T-helper 2 cell (primary cell): ENCODE measurements at places on chromosomes 2 and 18.

DNA sequence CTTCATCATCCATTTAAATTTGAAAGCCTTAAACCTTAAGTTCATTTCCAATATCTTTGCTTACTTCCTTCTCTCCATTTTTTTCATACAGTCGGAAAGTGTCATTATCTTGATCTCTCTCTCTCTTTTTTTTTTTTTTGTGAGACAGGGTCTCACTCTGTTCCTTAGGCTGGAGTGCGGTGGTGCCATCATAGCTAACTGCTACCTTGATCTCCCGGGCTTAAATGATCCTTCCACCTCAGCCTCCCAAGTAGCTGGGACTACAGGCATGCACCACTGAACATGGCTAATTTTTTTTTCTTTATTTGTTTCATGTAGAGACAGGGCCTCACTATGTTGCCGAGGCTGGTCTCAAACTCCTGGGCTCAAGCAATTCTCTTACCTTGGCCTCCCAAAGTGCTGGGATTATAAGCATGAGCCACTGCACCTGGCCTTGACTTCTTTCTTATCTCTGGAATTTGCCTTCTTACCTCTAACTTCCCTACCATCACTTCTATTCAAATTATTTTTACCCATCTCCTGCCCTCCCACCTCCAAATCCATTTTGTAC lies 222.2 kb downstream of the MYCN start:
- DNase-seq: no peak

GRCh38 chr18:55248495-55248894 lies 289.2 kb upstream of the CCDC68 start:
- no peak for DNase-seq

DNA sequence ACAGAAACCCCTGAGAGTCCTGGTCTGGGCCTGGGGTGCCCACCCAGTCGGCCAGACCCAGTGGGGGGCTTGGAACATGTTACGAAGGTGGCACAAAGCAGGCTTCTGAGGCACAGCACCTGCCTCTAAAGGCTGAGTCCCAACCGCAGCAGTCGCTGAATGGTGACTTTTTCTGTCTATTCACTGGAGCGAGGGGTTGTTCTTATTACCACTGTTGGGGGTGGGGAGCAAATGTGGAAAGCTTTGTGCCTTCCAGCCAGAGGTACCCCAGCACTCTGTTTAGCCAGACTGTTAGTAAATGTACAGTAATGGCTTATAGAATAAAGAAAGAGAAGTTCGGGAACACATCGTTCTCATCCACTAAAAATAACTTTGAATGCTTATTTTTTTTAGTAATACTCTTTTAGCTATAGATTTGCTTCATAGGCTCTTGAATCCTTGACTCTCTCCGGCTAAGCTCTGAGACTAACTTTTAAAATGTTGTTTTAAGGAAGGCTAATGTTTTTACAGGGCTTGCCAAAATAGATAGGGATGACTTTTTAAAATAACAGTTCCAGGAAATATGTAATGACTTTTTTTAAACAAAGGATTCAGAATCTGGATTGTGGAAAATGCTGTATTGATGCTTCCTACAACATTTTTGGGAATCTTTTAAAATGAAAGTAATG lies 23.4 kb upstream of the PTPN2 start:
- DNase-seq: no peak

- DNase-seq: no peak
These were observed 2.2 kb downstream of the LRATD1 start for GRCh38 chr2:14634489-14635390.

DNA sequence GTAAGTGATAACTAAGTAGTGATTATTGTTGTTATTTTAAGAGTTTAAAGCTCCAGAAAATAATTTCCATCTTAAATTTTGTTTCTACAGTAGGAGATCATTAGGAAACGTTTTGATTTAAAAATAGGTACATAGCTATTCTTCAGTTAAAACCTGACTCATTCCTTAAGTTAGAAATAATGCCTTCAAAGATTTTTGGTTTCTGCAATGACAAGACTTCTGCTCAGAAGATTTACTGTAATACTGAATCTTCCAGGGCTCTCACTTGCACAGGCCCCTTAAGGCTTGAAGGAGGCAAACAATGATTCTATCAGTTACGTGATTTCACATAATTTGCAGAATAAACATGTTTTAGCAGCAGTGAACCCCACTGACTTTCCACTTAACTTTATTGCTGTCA lies 333.7 kb downstream of the RAD51AP2 start:
- peak; percentile 42 for DNase-seq

DNA sequence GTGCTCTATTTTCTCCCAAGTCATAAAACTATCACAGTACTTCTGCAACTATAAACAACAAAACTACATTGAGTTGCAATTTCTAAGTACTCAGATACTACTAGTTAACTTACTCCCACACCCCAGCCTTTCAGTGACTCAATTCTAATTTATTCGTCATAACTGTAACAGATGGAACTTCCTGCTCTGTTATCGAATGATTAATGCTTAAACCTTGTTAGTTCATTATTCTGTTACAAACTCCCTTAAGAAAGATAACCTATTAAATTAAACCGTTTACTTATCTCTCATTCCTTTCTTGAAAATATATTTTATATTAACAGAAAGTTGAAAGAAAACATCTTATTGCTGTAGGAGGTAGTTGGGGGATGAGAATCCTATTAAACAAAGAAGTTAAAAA lies 17.0 kb downstream of the TNFAIP6 start:
- DNase-seq: peak; percentile 79

DNA sequence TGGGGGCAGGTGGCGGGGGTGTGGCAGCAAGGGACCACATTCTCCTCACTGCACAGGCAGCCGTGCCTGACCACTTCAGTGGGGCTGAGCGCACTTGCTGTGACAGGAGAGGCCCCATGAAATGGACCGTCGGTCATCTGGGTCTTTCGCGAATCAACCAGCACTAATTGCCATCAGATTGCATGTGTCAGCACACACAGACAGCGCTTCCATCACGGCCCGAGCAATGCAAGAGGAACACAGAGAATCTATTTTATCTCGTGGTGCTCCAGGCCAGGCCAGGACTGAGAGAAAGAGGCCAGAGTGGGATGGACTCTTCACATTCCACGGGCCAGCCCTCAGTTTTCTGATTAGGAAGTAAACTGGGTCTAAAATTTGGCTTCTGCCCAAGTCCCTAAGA lies 87.0 kb downstream of the EIPR1 start:
- no peak for DNase-seq

DNA sequence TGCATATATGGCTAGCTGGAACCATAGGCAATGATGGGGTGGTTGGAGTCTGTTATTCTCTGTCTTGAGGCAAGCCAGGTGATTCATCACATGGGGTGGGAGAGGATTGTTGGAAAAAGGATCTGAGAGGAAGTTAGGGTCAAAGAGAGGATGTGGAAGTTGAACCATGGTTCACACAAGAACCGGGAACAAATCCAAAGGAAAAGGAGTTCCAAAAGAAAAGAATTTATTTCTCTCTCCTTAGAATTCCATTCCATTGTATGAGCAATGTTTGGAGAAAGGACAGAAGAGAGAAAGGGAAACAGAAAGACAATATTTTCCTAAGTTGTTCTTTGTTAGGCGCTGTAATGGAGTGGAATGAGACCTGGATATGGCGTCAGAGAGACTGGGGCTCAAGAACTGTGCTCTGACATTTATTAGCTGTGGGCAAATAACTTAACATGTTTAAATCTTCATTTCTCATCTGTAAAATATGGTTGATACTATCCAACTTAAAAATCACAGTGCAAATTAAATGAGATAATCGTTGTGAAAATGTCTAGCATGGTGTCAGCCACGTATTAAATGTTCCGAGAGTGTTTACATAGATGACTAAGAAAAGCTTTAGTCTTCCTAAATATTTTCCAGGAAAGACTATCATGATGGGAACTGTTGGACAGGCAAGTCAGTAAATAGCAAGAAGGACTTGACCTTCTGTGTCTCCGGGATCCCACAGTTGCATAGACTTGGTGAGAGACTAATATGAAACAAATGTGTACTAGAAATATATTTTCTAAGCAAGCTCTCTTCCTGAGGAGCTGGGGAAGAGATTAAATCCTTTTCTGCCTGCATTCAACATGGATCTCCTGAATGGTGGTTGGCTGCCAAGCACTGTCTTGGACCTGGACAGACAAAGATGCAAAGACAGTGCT lies 71.4 kb downstream of the TRIB2 start:
- DNase-seq: no peak

GRCh38 chr18:25075783-25076182 lies 276.2 kb downstream of the ZNF521 start:
- no peak for DNase-seq

DNA sequence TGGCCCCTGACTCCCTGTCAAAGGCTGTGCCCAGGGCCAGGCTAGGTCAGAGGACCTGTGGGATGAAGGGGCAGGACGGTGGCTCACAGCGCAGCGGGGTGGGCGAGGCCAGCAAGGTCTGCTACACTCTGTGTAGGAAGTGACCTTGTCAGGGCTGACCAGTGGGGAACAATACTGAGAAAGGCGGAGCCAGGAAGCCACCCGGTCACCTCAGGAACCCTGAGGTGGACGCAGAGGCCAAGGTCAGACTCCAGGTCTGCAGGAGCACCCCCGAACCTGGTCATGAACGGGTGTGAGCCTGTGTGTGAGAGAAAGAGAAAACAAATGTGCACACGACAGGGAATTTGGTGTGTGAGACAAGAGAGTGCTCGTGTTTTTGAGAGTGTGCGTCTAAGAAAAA lies 72.3 kb downstream of the SMAD7 start:
- no peak for DNase-seq

DNA sequence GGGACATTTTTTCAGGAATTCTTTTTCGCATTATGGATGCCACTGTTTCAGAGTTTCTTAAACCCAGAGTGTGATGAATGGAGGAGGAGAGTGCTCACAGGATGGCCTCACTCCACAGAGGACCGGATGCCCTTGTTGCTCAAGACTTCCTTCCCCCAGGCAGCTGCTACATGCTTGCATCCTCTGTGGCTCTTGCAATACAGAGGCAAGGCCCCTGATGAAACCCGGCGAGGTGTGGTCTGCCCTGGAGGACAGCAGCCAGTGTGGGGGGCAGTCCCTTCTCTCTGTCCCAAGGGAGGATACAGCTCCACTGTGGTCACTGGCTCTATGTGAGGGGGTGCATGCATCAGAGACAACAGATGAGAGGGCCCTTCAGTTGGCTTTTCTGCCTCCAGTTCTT lies 109.6 kb downstream of the SH3RF3 start:
- no peak for DNase-seq
